Activated CD8-positive, alpha-beta memory T cell treated with anti-CD3 and anti-CD28 coated beads for 24 hours (primary cell): ENCODE measurements at places on chromosomes 13 and 19.

DNA sequence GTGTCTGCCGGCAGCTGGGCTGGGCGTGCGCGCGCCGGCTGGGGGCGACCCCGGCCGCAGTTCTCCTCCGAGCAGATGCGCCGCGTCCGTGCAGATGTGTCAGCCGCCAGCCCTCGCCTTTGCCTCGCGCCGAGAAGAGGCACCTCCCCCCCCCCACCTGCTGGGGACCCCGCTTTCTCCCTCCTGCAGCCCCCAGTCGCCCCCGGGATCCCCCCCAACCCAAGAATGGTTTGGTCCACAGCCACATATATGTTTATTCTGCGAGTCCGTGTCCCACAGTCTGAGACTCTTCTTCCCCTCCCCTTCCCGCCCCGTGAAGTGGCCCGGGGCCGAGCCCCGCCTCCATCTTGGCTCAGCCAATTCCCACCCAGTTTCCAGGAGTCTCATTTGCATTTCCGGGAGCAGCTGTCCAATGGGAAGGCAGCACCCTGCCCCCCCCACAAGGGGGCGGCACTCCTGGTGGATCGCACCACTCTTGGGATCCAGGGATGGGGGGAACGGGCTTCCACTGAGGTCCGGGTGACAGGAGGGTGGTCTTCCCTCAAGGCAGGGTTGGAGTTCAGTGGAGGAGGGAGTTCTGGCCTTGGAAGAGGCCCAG, 8.6 kb downstream of the ISOC2 start:
- DNase-seq: peak; percentile 67

- no peak for DNase-seq
These were observed 155.9 kb upstream of the KLF12 start for GRCh38 chr13:74289861-74290773.

DNA sequence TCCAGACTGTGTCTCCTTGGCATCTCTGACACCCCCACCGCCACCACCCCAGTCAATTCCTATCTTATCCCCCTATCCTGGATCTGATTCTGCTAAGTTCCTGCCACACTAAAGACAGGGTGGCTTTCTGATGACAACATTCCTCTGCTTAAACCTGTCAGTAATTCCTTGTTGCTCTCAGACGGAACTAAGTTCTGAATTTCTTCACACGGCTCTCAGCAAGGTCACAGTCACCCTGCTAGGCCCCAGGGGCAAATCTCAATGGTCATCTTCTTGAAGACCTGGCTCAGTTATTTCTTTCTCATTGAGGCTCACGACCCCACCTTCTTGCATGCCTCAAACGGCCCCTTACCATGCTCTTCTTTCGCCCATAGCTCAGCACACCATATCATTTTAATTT, 7.6 kb downstream of the ALOX5AP start:
- no peak for DNase-seq

DNA sequence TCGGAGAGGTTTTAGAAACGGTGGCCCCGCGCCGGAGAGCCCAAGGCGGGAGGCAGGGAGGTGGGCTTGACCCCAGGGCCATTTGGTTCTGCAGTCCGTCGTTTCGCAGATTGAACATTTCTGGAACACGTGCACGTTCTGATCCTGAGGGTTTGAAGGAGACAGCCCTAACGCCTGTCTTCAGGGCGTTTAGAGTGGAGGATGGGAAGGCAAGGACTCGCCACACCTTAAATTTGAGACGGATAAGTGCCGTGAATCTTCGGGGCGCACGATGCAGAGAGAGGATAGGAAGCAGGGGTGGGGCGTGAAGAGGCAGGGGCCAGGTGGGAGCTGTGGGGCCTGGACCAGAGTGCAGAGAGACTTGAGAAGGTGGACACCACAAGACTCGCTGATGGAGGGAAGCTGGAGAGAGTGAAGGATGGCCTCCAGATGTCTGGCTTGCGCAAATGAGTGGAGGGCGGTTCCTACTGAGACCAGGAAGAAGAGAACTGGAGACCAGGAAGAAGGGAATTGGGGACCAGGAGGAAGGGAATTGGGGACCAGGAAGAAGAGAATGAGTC, 804 bp upstream of the MIER2 start:
- no peak for DNase-seq

DNA sequence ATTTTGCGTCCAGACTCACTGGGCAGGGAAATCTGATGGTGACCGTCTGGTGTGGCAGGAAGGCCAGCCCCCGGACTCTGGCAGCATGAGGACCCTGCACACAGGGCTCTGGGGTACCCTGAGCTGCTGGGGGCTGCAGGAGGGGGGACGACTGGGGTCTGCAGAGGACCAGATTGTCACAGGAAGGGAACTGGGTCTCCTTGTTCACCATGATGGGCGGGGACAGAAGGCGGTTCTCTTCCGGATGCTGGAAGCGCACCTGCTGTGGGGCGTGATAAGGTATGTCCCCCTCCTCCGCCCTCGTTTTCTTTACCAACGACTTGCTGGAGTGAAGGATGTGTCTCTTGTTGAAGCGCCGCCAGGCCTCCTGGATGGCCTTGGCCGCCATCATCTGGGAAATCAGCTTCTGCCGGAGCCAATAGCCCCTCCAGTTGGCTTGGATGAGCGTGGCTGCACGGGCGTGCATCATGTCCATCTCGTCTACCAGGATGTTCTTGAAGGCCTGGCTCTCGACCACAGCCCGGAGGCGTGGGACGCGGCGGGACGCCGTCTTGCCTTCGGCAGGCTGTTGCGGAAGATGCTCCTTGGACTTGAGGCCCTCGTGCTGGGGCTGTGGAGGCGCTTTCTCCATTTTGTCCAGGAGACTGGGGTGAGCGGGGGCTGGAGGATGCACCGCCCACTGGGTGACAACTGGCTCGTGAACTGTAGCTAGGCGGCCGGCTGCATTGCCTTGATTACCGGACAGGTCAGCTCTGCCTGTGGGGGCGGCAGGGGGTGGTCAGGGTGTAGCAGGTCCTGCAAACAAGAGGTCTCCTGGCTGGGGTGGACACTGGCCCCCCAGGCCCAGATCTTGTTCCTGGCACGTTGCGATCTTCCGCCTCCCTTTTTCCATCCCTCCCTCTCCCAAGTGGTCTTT, 7.2 kb downstream of the IQCN start:
- no peak for DNase-seq

DNA sequence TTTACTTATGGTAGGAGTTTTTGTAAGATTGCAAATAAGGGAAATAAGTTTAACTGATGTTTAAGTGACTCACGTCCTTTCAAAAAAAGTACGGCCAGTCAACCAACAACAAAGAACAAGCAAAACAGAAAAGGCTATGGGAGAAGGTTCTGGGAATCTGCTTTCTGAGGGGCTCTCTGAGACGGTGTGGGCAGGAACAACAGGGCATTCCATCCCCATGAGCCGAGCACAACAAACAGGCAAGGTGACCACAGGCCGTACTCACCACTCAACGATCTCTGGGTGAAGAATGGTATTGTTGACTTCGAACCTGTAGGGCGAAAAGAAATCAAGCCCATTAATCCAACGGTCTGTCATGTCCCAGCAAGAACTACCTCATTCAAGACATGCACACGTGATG, 43.8 kb downstream of the PEPD start:
- no peak for DNase-seq

GRCh38 chr19:2474232-2475017, 1.5 kb upstream of the GADD45B start:
- peak; percentile 97 for DNase-seq

GRCh38 chr19:12660980-12661379, 5.6 kb downstream of the MAN2B1 start:
- DNase-seq: no peak

- DNase-seq: no peak
These were observed 39.8 kb downstream of the TNFRSF19 start for GRCh38 chr13:23609874-23610576.

- DNase-seq: no peak
These were observed 117.8 kb downstream of the RAB20 start for GRCh38 chr13:110443622-110444225.

DNA sequence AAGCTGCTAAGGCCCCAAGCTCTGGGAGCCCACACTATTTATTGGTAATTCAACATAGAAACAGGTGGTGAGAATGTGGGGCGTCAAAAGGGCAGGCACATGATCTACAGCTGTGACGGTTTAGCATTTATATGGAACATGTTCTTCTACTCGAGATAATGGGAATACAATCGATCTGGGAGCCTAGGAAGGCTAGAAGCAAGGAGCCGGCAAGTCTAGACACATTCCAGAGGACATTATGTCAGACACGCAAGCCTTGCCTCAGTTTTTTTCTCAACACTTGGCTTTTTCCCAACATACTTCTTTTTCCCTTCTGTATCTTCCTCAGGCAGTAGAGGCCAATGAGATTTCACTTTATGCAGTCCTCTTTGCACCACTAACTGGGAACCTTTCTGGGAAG, 315.7 kb upstream of the SLITRK5 start:
- DNase-seq: no peak

DNA sequence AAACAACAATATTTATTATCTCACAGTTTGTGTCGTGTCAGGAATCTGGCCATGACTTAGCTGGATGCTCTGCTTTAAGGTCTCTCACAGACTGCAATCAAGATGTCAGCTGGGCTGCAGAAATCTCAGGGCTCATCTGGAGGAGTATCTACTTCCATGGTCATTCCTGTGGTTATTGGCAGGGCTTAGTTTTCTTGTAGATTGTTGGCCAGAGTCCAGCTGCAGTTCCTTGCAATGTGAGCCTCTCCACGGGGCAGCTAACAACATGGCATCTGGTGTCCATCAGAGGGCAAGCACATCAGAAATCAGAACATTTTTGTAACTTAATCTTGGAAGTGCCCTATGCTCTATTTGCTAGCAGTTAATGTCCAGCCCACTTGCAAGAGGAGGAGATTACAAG, 45.7 kb upstream of the TDRD3 start:
- no peak for DNase-seq

GRCh38 chr19:15249972-15250639, 17.9 kb upstream of the EPHX3 start:
- no peak for DNase-seq

- no peak for DNase-seq
These were observed 117.9 kb downstream of the TDRD3 start for GRCh38 chr13:60514891-60515290.

DNA sequence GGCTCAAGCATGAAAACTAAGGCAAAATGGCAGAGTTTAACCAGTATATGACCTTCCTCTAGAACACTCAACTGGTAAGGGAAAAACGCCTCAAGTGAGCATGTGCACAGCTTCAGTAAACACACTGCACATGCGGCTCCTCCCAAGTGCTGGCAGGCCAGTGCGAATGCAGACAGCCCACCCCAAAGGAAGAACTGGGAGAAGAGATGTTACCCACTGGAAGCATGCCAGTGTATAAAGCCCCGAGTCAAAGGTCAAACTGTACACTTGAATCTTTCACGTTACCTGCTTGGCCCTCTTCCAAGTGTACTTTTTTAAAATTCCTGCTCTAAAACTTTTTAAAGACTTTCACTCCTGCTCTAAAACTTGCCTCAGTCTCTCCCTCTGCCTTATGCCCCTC, 19.2 kb upstream of the RCBTB1 start:
- DNase-seq: no peak
